ENCODE measurements at places on chromosomes 7 and 10. TPM values are rescaled to one million over a fixed set of nuclear protein-coding genes. Genes with fewer than 3 reads are reported as not detected.

DNA sequence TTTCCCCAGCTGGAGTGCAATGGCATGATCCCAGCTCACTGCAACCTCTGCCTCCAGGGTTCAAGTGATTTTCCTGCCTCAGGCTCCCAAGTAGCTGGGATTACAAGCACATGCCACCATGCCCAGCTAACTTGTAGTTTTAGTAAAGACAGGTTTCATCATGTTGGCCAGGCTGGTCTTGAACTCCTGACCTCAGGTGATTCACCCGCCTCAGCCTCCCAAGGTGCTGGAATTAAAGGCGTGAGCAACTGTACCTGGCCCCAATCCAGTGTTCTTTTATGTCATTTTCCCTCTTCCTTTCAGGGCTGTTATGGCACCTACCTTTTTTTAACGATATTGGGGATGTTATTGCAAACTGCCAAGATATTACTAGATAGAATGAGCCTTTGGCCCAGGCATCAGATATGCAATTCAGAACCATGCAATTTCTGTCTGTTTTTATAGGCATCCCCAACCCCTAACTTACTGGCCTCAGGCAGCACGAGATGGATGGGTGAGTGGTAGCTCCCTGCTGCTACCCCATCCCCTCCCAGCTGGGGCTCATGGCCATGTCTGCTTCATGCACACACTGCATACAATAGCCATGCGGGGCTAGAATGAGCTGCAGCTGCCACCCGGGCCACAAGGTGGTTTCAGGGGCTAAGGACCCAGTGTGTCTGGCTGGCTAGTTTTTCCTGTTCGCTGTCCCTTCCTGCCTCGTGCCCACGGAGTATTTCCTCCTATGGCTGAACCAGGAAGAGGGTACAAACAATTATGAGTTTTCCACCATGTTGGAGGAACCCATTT is 1080.1 kb upstream of the SORCS1 start:
- no peak for DNase-seq

DNA sequence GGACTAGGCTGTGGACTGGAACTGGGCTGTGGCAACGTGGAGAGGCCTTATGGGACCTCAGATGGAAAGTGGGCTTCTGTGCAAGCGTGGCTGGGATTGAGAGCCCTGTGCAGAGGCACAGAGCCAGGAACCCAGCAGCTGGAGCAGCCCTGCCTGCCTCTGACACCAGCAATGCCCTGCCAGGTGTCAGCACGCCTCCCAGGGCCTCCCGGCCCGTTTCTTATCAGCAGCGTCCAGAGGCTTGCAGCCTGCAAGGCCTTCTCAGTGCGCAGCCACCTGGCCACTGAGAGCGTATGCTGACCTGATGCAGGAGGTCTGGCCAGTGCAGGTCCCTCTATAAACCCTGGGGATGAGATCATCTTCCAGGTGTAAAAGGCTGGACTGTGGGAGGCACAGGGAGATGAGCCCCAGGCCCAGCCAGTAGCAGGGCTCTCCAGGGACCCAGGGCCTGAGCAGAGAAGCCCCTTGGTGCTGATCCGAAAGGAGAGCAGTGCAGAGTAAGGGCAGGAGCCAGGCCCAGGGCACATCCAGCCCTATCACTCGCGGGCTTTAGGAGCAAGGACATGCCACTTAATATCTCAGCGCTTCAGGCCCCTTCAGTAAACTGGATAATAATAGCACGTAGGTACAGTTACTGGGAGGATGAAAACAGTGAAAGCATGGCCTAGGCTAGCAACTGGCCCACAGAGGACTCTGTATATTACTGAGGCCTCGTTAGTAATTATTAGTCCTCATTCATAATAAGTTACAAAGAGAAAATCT is 38.8 kb upstream of the ANTXRL start:
- no peak for DNase-seq

DNA sequence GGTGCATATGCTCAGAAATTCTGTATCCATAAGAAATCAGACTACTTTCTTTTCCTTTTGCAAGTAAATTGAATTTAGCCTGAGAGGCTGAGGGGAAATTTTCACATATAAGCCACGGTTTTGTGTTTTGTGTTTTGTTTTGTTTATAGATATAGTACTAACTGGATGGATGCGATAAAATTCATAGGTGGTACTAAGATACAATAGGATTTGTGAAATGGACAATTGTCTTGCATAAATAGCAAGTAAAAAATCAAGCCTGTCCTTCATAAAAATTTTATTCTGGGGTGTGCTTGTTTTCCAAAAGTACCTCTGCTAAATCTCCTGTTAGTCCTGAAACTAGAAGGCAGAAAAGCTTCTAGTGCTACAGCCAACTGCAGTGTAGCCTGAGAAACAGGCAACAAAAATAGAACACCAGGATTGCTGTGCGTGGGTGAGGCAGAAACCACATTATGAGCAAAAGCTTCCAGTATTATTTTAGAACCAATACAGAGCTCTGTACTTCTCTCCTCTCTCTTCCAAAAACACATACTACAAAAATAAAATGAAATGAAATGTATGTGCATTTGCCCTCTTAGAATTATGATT is 634 bp upstream of the HDAC9 start:
- no peak for DNase-seq

- no peak for DNase-seq
These were observed 135.3 kb upstream of the CCDC6 start for GRCh38 chr10:60041489-60042133.

DNA sequence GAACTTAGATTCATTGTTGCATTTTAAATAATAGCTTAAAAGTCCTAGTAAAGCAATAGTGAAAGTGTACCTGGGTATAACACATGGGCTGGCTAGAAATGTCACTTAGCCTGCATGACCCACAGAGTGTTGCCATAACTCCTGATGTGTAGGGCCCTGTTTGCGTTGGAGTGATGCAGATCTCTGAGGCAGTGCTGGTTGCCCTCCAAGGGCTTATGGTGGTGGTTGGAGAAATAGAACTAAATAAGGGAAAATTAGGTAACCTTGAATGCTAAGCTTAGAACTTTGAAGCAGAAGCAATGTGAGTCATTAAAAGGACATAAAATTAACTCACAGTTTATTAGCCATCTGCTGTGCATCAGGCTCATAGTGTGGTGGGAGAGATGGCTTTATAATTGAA is 105.7 kb downstream of the CCNY start:
- no peak for DNase-seq

GRCh38 chr10:28496017-28496416 is 36.9 kb upstream of the WAC start:
- no peak for DNase-seq

DNA sequence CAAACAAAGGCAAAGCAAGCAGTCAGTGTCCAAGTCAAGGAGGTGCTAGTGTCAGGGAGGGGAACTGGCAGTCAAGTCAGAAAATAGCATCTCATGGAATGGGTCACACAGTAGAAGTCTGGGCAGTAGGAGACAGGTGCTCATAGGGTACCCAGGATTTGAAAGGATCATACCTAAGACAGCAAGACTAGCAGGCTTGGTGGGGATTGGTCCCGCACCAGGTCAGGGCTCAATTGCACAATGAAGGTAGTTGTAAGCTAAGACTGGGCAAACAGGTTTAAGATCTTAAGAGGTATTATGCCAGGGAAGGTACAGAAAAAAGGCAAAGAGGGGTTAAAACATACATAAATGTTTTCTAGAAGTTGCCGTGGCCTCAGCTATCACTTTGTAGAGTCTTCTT is 181.4 kb upstream of the ETV1 start:
- no peak for DNase-seq

DNA sequence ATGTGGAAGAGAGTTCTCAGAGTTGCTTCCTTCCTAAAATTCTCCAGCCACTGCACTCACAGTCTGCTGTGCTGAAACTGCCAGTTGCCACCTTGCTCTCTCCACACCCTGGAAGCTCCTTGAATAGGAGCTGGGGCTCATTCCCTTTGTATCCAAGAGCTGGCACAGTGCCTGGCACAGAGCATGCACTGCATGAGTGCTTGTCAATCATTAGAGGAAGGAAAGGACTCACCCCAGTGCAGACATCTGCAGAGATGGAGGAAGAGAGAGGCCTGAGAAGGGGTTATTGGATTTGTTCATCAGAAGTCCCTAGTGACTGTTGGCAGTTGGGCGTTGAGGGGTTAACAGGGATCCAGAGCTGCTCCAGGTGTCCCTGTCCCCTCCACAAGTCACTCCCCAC is 41.7 kb upstream of the DUSP5 start:
- DNase-seq: no peak

DNA sequence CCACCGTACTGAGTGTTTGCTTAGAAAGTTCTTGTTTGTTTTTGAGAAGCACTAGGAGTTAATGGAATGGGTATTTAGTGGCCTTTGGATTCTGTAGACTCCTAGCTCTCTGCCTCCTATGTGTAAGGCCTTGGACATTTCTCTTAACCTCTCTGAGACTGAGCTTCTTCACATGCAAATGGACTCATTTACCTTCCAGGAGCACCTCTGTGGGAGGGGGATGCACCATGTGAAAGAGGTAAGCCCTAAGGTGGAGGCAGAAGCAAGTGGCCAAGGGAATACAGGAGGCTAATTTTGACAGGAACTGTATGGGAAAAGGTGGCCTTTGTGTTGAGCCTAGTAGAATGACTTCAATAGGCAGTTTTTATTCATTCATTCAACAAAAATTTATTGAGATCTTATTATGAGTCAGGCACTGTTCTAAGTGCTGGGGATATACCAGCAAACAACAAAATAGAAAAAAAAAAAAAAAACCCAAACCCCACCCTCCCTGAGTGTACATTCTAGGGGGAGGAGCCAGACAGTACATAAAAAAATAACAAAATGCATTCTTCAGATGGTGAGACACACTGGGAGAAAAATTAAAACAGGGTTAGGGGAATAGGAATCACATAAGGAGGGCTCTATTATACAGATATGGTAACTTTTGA is 9.2 kb upstream of the EPHA1 start:
- DNase-seq: no peak

Gene SSBP1
- 254 TPM for total RNA-seq

Gene DNAH11
- total RNA-seq: 4.9 TPM

Gene TCERG1L
- total RNA-seq: 6.9 TPM

Gene PODXL
- total RNA-seq: 945 TPM
